Stimulated activated CD8-positive, alpha-beta memory T cell treated with anti-CD3 and anti-CD28 coated beads, Interleukin-2, amount 100 ng/mL, for 48 hours (primary cell): ENCODE measurements at places on chromosomes 3 and 15.

GRCh38 chr3:33237439-33237838, 18.8 kb upstream of the SUSD5 start:
- DNase-seq: no peak

DNA sequence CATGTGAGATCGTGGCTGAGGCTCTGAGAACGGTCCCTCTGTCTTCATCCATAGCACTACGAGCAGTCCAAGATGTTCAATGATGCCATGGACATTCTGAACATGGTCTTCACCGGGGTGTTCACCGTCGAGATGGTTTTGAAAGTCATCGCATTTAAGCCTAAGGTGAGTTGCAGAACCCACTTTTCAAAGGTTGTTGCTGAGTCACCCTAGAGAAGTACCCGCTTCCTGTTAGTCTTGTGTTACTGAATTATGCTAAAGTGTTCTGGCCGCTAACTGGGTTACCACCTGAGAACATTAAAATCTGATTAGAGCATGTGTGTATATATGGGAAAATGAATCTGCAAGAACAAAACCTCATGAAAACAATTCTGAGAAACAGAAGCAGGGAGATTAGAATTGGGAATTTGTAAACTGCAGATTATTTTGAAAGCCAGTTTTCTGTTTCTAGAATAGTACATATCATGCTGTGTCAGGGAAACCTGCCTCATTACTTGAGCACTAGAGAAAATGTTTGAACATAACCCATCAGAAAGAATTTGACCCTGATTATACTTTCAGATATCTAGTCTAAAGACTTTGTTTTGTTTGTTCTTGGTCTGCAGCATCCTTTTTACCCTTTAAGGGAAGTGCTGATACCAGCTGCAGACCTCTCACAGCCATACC, 92.6 kb downstream of the CHDH start:
- no peak for DNase-seq

GRCh38 chr3:101091489-101091888, 98.3 kb upstream of the ABI3BP start:
- no peak for DNase-seq

DNA sequence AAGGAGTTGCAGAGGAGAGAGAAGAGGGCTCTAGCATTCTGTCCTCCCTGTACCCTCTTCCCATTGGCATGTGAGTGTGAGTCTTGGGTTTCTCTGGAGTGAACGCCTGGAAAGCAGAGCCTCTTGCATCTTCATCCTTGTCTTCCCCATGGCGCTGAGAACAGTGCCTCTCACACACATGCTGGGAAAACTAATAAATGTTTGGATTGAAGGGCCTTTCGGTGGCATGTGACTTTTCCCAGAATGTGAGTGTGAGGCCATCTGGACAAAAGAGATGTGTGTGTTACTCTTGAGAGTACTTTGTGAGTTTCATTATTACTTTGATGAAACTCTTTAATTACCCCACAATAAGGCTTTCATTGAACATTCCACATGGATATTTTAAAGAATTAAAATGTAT, 122.3 kb downstream of the MITF start:
- no peak for DNase-seq

DNA sequence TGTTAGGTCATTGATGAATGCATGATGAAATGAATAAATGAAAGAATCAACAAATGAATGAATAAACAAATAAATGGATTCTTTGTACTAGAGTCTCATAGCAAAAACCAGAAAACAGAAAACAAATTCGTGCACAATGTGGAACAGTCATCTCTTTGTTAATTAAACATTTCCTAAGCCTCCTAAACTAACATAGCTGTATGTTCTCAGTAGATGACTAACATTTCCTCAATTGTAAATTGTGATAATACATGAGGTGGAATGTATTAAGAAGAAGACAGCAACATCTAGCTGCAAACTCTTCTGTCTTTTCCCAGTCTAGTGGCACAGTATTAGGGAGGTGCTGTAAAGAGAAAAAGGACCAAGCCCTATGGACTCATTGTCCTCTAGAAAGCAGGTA, 1021.0 kb downstream of the MCTP2 start:
- DNase-seq: no peak

DNA sequence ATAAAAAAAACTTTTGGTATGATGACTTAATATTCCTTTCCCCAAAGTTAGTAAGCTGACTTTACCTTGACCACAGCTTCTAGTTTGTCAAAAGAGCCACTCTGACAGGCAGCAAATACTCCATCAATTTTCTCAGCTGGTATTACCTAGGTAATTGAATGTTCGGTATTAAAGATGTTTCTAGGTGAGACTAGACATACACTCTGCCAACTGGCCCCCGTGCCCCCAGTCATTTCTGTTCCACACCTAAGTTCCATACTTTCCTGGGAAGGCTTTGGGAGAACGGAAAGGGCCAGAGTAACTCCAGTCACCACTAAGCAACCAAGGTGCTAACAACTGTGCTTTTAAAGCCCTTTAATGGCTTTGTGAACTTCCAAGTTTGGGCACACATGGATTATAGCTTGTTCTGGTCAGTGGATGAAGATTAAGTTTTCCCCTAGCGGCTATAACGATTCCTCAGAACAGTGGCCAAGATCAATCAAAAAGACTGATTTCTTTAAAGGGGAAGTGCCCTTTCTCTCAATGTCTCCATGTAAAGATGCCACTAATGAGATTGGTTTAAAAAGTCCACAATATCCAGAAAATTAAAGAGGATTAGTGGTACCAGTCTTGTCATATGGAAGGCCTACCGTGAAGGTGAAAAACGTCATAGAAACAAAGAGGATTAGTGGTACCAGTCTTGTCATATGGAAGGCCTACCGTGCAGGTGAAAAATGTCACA, 7.0 kb downstream of the EIF4A2 start:
- no peak for DNase-seq

DNA sequence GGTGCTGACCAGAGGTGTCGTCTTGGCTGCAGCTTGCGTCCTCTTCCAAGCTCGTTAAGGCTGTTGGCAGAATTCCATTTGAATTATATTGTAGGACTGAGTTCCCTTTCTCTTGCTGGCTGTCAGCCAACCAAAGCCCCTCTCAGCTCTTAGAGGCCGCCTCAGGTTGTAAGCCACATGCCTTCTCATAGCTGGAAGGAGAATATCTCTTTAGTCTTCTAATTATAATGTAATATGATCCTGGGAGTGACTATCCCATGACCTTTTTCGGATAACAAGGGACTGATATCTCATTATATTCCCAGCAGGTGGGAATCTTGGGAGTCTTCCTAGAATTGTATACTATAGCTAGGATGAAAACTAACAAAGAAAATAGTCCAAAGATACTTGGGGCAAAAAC, 4.8 kb downstream of the SCG5 start:
- no peak for DNase-seq

- DNase-seq: no peak
Measured at GRCh38 chr15:29570121-29570947, 251.9 kb downstream of the TJP1 start.

GRCh38 chr3:139457066-139457465, 19.2 kb downstream of the RBP2 start:
- DNase-seq: no peak

- no peak for DNase-seq
Measured at GRCh38 chr15:30979457-30979856, 12.0 kb downstream of the MTMR10 start.

DNA sequence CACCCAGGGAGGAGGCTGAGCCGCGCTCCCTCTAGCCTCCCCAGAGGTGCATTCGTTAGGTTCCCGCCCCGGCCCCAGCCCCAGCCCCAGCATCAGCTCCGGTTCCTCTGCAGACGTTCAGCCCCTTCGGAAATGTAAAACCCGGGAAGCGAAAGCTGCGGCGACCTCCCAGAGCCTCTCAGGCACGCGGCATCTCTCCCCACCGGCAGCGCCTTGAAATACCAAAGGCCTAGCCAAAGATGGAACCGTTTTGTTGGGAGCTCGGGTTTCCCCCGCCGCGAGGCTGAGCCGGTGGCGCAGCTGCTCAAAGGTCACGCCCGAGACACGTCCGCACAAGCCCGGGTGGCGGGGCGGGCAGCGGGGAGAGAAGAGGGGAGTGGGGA, 77.8 kb upstream of the HES1 start:
- DNase-seq: no peak

GRCh38 chr15:26504009-26504408, 268.9 kb downstream of the GABRB3 start:
- no peak for DNase-seq

DNA sequence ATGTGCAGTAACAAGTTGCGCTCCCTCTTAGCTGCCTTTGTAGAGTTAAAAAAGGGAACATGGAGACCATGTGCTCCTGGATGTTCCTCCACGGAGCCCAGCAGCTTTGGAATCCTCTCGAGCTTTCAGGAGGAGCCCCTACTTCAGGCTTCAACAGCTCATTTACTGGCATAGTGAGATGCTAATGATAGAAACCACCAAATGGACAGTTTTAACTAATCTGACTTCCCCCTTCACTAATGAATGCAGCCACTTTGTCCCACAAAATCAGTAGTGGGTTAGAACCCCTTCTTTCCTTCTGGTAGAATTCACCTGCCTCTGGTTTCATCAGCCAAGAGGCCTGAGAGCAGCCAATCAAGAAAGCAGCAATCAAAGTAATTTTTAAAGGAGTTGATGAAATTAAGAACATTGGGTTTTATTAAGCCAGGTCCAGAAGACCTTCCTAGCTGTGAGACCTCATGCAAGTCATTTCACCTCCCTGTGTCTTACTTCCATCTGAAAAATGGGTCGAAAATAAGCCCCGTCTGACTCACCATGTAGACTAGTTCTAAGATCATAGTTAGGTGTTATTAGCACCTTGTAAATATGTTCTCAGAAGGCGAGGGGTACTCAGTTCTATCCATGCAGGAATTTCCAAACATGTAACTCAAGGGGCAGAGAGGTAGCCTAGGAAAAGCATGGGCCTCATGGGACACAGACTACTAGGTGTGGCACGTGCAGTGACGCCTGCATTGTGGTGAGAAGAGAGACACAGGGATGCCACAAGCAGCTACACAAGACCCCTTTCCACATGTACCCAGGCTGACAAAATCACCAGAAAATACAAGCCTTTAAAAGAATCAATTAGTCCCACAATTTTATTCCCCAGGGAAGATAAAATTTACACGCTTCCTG, 179.7 kb upstream of the LPP start:
- DNase-seq: no peak

GRCh38 chr3:152937234-152937633, 102.3 kb downstream of the P2RY1 start:
- no peak for DNase-seq

- DNase-seq: peak; percentile 51
Measured at GRCh38 chr3:30768703-30769550, 125.5 kb downstream of the GADL1 start.

DNA sequence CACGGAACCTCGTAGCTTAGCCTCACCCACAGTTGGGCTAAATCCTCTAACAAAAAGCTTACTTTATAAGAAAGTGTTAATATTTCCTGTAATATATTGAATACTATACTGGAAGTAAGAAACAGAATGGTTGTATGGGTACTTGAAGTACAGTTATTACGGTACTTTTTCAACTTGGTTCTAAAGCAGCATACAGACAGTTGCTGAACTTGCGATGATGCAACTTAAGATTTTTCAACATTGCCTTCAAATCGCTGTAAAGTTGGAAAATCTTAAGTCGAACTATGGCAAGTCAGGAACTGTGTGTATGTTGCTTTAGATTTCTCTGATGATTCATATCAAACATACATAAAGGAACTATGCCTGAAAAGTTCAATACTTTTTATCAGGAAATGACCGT, 204.4 kb upstream of the C2CD4B start:
- no peak for DNase-seq

DNA sequence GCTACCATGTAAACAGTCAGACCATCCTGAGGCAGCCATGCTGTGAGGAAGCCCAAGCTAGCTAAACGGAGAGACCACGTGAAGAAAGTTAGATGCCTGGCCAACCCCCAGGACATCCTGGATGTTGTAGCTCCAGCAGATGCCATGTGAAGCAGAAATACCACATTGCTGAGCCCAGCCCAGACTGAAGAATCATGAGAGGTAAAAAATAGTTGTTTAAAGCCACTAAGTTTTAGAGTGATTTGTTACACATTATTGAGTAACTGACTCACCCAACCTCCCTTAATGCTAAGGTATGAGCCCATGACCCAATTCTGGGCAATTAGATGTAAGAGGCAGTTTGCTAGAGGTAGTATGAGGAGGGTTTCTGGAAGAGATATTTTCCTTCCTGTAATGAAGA, 200.5 kb downstream of the THRB start:
- no peak for DNase-seq

DNA sequence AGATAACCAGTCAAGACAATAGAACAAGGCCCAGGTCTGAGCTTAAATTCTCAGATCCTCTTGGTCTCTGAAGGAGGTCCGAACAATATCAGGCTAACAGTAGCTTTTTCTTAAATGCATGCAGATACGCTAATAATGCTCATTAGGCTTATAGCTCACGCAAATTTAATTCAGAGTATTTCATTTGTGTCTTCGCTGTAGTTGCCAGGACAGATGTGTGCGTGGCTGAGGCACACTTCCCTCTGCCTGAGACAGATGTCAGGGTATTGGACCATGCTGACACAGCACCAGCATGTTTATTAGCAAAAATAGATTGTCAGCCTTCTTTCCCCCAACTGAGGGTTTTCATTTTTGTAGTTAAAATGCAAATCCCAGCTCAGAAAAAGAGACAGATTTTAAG, 102.9 kb upstream of the BFSP2 start:
- DNase-seq: no peak

GRCh38 chr15:70151462-70151861, 53.7 kb upstream of the TLE3 start:
- no peak for DNase-seq
